ENCODE measurements at places on chromosomes 12 and 14.

DNA sequence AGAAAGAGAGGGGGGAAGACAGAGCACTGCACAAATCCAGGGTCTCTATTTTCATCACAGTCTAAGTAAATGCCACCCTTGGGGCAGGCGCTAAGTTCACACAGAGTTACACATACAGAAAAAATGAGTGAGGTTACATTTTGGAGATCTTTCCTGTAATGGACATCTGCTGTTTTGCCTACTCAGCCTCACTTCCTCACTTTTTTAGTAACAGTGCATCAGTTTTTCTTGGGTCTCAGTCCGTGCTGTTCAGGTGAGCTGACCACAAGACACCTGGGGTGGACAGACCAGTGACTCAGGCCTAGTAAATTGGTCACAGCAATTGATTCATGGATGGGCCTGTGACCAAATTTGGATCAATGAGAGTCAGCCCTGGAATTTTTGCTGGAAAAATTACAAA lies 33.6 kb upstream of the SLC5A8 start:
- DNase-seq = no peak

DNA sequence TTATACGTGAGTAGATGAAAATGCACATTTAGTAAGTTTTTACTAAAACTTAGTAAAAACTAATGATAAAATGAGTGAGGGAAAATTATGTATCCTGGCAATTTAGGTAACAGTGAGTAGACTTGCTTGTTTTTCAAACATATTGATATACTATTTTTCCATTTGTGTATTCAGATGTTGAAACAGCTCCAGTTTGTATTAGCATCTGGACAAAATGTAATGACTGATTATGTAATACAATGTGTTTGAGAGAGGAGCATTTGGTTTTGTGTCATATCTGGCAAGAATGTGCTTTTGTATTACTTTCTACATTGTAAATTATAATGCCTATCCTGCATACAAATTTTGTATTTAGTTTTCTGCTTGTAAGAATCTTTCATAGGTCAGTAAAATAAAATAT lies 5.6 kb downstream of the CNOT2 start:
- no peak for DNase-seq

DNA sequence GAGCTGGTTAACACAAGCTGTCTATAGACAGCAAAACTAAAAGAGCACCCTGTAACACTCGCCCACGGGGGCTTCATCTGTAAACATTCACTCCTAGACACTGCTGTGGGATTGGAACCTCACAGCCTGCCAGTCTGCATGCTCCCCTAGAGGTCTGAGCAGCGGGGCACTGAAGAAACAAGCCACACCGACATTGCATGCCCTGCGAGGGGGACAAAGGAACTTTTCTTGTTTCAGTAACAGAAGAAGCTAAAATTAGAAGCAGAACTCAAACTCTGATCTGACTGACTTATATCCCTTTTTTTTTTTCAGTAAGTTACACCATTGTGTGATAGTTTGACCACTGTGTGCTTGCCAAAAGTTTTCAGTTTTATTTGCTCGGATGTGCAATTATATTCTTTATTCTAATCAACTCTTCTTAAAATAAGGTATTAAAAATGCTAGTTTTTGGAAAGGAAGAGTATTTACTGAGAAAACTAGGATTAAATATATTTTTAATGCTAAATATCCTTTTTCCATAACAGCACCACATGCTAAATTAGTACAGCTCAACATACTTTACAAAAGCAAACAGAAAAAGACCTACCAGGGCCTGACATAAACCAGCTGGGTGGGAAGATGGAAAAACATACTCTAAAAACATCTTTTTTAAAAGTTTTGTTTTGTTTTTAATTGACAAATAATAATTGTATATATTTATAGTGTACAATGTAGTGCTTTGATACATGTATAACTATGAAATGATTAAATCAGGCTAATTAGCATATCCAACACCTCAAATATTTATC lies 100.2 kb downstream of the EPS8 start:
- DNase-seq = no peak

DNA sequence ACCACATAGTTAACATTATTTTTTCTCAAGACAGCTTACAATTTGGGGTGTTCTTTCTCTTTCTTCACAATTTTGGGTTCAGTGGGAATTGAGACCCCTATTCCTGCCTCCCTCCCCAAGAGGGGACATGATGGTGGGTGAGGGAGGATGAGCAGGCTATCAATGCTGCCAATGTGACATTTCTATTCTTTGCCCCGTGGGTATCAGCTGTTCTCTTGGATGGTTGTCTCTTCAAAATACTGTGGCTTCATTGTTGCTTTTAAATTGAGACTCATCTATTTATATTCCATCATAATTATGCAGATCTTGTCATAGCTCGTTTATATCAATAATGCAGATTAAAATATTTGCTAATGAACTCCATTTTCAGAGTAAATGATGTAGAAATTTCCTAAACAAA lies 56.5 kb upstream of the ANO4 start:
- no peak for DNase-seq

DNA sequence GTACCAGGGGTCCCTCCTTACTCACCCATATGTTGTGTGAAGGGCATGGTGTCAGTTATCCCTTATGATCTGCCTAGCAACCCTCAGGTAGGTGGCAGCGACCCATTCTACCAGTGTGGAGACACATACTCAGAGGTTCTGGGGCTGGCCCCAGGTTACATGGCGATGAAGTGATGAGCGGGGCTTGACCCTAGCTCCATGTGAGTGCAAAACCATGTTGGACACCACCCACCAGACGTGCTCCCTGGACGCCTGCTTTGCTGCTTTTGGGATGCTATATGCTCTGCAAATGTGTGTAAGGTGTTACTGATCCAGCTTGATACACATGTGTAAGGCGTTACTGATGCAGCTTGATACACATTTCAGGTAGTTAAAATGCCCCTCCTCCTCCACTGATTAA lies 33.3 kb downstream of the EP400 start:
- no peak for DNase-seq

All from vagina (tissue), 2 donors.